T-helper 22 cell (primary cell): ENCODE measurements at places on chromosomes 3 and 15.

DNA sequence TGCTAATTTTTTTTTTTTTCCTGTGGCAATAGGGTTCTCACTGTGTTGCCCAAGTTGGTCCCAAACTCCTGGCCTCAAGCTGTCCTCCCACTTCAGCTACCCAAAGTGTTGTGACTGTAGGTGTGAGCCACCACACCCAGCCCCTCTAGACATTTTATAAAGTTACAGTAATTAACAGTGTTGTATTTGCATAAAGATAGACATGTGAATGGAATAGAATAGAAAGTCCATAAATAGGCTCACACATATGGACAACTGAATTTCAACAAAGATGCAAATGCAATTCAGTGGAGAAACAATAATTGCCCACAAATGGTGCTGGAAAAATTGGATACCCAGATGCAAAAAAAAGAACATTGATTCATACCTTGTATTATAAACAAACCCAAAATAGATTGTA lies 39.9 kb downstream of the PLS1 start:
- DNase-seq, result no peak

GRCh38 chr15:61835029-61835428 lies 225.2 kb downstream of the VPS13C start:
- DNase-seq, result no peak

DNA sequence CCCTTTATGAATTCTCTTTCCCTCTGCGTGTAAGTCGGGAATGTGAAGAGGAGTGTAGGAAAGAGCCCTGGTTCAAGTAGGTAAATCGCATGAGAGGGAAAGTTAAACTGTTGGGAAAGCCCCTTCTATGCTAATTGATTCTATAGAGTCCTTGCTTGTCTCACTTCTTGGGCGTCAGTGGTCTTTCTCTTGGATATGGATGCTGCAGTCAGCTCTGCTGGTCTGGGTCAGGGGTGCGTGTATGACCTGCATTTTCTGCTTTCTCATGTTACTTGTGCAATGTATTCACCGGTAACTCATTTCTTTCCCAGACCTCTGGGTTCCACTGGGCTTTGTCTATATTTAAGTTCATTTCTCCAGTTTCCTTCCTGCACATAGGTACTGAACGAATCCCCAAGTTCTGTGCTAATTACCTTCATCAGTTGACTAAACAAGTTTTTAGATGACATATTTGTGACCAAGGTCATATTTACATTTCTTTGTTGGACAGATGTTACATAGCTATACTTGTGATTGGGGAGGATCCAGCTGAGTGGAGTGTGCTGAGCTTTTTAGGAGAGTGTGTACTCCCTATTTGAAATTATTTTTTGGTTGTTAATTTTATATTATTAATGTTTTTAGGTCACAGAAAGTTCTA lies 1.4 kb downstream of the SETD5 start:
- DNase-seq, result peak; percentile 5

- no peak for DNase-seq
These were observed 618.2 kb upstream of the ZNF717 start for GRCh38 chr3:76403556-76403955.

DNA sequence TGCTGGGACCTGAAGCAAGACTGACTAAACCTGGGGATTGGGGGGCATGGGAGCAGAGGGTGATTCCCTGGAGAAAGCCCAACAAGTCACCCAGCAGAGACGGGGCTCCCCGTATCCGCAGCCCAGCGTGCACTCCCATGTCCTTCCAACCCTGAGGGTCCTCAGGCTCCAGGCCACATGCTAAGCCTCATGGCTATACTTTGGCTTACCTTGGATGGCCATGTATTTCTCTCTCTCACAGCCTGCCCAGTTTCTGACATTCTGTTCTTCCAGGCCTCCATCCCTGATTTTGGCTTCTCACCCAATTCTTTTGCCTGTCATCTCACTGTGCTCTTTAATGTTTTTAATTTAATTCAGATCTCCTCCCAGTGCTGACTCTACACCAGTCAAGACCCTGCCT lies 126.8 kb upstream of the CTDSPL start:
- no peak for DNase-seq

DNA sequence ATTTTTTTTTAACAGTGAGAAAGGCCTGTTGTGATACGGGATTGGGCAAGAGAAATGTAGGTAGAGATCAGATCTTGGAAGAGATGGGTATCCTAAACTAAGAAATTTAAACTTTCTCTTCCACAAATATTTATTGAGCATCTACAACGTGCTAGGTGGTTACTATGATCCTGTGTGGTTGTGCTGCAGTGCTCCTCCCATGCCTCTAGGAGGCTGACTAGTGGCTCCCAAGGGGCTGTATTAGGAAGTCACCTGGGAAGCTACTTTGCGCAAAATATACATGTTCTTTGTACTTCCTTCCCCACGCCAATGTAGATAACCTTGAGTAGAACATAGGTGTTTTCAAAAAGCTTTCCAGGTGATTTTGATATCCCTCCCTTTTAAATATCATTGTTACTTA lies 27.2 kb downstream of the USP3 start:
- no peak for DNase-seq

GRCh38 chr3:30044515-30044914 lies 561.9 kb upstream of the TGFBR2 start:
- no peak for DNase-seq

GRCh38 chr3:24608701-24609390 lies 114.2 kb upstream of the THRB start:
- no peak for DNase-seq

GRCh38 chr3:18112674-18113375 lies 312.3 kb downstream of the SATB1 start:
- no peak for DNase-seq

DNA sequence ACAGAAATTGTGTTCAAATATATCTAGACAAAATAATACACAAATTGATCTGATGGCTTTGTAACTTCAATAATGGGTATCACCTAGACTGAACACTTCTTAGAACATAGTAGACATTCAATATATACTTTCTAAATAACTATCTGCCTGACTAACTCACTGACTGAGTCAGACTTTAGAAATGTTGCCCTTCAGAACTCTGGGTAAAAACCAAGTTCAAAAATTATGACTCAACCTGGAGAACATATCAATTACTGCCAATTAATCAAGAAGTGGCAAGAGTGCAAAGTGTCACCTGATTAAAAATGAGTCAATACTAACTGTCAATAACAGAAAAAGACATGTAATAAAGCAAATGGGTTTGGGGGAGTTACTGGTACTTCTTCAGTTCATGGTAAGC lies 144.6 kb upstream of the TMCO5A start:
- no peak for DNase-seq

- DNase-seq, result no peak
These were observed 5.0 kb downstream of the MEX3B start for GRCh38 chr15:82040862-82041261.

GRCh38 chr3:117105686-117106085 lies 396.1 kb downstream of the TUSC7 start:
- no peak for DNase-seq

DNA sequence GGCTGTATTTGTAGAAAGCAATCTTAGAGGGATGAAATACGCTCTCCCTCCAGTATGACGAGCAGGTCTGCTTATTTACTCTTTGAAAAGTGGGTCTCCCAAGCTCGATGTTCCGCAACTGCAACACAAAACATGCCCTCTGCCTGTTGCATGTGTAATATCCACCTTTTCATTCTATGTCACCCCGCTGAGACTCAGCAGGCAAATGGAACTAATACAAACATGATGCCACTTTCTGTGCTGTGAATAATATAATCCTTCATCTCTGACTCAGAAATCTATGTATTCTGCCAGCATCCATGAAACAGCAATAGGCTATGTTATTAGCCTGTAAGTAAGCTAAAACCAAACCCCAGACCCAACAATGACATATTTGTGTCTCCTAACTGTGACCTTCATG lies 200.8 kb upstream of the TMCO5A start:
- no peak for DNase-seq

DNA sequence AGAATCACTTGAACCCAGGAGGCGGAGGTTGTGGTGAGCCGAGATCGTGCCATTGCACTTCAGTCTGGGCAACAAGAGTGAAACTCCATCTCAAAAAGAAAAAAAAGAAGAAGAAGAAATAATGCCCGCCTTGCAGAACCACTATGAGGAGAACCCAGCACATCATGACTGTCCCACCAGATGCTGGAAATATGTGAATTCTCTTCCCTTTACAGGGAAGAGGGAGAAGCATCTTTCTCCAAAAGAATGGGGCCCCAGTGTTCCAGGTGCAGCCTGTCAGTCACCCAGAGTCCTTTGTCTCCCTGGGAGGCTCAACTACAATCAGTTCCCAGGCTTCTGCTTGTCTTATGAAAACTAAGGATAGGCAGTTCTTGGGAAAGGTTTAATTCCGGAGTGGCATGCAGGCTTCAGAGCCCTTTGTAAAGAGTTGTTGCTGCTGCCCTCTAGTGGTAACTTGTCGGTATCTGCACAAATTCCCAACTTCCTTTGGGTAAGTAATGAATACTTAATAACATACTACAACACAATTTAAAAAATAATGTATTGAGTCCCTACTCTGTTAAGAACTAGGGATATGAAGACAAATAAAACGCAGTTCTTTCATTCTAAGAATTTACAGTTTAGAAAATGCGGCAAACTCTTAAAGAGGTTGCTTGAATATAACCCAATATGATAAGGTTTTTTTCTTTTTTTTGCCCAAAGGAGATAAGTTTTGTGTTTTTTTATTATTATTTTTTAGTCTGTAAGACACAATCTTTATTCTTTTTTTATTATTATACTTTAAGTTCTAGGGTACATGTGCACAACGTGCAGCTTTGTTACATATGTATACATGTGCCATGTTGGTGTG lies 18.6 kb upstream of the TICRR start:
- no peak for DNase-seq

- DNase-seq, result no peak
These were observed 727.8 kb upstream of the CFAP20DC start for GRCh38 chr3:59777667-59778077.
